ENCODE measurements at places on chromosomes 1 and 21. TPM values are rescaled to one million over a fixed set of nuclear protein-coding genes. Genes with fewer than 3 reads are reported as not detected.

GRCh38 chr1:16208270-16208987, 4.0 kb downstream of the ARHGEF19 start:
- no peak for DNase-seq

GRCh38 chr1:219988387-219988786, 57.9 kb downstream of the EPRS1 start:
- peak; percentile 54 for DNase-seq

GRCh38 chr1:19121192-19121591, 88.9 kb downstream of the UBR4 start:
- no peak for DNase-seq

- no peak for DNase-seq
Observed at GRCh38 chr21:30083225-30083945, 83.2 kb downstream of the CLDN17 start.

- no peak for DNase-seq
Observed at GRCh38 chr1:31694964-31695313, 8.9 kb downstream of the COL16A1 start.

- no peak for DNase-seq
Observed at GRCh38 chr1:31637915-31638673, 6.6 kb downstream of the PEF1 start.

DNA sequence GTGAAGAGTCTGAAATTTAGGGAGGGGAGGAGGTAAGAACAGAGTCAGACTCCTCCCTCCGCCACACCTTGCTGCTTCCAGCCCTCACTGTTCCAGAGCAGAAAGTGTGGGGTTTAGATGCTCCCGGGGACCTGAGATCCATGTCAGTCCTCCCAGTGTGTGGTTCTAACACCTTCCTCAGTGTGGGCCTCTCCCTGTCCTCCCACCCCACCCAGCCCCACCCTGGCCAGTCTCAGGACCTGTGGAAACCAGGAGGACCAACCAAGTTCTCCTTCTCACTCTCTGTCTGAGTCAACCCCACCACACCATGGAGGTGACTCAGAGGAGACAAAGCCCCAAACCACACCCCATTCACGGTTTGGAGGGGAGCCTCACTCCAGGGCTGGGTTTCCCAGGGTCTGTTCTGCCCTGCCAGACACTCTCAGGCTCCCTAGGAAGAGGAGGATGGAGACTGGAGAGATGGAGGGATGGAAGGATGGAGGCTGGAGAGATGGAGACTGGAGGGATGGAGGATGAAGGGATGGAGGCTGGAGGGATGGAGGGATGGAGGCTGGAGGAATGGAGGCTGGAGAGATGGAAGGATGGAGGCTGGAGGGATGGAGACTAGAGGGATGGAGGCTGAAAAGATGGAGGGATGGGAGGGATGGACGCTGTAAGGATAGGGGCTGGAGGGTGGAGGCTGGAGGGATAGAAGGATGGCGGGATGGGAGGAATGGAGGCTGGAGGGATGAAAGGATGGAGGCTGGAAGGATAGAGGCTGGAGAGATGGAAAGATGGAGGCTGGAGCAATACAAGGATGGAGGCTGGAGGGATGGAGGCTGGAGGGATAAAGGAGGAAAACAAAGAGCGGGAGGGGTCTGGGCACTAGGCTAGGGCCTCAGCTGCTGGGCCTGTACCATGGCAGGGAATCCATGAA, 100.9 kb upstream of the RUNX3 start:
- DNase-seq, result peak; percentile 76

Gene RALGPS2
- 263 TPM for total RNA-seq

Gene KCNK1
- total RNA-seq, result not detected

Gene LHX8
- not detected for total RNA-seq

Gene DTL
- total RNA-seq, result 0.37 TPM

Gene ENSA
- 119 TPM for total RNA-seq
